ENCODE measurements at places on chromosomes 2 and 18.
A peak's percentile ranks its signal among the peaks of the same experiment; 100 is the strongest.

- DNase-seq: no peak
Observed at GRCh38 chr18:3368193-3368592, 81.8 kb upstream of the TGIF1 start.

DNA sequence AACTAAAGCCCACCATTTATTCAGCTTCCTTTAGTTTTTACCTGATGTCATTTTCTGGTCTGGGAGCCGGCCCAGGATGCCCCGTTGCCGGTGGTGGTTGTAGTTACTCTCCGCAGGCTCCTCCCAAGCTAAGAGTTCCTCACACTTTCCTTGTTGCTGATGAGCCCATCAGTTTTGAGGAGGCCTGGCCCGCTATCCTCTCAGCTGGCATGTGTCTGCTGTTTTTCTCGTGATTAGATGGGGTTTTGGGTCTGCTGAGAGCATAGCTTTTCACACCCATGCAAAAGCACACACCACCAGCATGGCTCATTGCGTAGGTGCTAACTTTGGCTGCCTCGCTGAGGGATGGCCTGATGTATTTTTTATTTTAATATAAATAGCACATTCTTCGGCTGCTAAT, 72.1 kb downstream of the PSMG2 start:
- no peak for DNase-seq

- peak; percentile 36 for DNase-seq
Observed at GRCh38 chr18:12254820-12255511, 805 bp downstream of the CIDEA start.

- no peak for DNase-seq
Observed at GRCh38 chr2:98015671-98016070, 19.9 kb upstream of the TMEM131 start.

DNA sequence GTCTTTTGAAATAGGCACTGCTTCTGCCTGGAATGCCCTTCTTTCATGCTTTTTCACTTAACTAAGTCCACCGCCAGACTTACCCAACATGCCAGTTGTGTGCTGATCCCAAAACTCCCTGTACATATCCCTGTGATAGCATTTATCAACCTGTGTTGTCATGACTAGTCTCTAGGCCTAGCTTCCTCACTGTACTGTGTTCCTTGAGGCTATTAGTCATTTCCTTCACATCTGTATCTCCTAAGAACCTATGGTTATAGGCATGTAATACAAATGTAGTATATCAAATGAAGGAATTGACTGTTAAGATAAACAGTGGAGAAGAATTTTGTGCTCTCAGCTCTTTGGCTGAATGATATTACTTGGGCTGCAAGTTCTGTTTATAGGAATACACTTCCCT, 184.3 kb downstream of the CYRIA start:
- no peak for DNase-seq

DNA sequence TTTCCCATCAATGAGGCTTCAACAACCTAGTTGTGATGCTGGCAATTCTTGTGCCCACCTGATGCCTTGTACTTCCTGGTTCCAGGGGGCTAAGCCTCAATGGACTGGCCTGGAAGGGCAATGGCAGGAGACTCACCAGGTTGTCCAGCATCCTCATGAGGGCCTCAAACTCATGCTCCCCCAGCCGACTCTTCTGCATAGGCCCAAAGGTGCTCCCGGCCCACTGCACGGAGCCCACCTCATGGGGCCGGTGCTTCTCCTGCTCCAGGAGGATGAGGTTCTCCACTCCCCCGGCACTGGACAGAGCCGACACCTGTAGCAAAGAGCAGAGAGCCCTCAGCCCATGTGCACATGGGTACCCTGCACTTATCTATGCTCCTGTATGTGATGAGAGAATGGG, 84.5 kb downstream of the ADD2 start:
- no peak for DNase-seq

DNA sequence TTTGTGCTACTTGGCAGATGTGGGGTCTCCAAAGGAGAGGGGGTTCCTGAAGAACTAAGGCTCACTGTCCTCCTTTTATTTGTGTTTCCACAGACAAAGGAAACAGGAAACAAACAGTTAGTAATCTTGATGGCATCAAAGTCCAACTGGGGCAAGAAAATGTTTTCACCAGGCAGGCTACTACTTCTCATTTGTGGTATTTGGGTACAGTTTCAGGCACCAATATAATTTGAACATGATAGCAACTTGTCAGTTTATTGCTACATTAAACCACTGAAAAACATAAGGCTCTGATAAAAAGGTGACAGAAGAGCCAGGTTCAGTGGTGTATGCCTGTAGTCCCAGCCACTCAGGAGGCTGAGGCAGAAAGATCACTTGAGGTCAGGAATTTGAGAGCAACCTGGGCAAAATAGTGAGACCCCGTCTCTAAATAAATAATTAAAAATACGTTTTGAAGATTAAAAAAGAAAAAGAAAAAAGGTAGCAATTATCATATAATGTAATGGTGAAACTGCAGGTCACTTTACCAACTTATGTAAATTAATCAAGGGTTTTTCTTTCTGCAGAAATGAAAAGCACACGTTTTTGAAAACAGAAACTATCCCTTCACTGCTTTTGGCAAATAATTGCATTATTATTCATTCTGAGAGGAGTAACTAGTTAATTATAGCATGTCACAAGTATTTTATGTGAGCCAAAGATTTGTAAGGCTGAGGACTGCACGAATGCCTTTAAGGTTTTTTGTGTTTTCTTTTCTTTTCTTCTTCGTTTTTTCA, 157.5 kb upstream of the CAVIN2 start:
- no peak for DNase-seq

DNA sequence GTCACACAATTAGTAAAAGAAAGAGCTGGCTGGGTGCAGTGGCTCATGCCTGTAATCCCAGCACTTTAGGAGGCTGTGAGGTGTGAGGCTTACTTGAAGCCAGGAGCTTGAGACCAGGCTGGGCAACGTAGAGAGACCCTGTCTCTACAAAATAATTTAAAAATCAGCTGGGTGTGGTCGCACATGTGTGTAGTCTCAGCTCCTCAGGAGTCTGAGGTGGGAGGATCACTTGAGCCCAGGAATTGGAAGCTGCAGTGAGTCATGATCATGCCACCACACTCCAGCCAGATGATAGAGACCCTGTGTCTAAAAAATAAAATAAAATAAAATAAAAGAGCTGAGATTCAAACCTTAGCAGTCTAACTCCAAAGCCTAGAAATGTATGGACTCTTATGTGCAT, 39.0 kb upstream of the NEDD4L start:
- no peak for DNase-seq

DNA sequence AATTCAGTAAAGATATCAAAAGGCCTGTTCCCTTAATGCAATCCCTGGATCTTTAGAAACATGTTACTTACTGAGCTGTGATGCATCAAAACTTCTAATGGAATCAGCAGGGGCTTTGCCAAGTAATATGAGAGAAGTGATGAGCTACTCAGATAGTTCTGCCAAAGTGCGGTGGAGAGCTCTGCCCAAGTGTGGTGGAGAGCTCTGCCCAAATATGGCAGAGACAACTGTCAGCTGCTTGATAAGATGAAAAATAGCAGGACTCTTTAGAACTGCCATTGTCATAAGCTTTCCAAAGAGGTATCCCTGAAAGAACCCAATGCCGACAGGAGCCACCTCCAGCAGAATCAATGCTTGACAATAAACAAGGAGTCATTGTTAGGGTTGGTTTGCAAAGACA, 167.9 kb upstream of the SLC39A10 start:
- no peak for DNase-seq

- DNase-seq: no peak
Observed at GRCh38 chr2:70659551-70659950, 105.9 kb upstream of the TGFA start.

DNA sequence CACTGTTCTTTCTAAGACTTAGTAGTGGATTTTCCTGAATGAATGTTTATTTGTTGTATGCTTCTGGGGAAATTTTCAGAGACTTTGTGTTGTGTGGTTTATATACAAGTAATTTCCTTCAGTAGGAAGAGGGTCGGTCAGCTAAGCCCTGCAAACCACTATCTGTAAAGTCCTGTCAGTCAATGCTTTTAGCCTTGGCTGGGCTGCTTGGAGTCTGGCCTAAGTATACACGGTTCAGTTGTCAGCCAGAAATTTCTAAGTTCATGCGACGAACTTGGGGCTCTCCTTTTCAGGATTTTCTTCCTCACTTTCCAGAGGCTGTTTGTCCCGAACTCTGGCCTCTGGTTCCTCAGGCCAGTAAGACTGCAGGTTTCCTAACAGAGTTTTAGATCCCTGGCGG, 21.3 kb downstream of the C2orf49 start:
- DNase-seq: no peak

DNA sequence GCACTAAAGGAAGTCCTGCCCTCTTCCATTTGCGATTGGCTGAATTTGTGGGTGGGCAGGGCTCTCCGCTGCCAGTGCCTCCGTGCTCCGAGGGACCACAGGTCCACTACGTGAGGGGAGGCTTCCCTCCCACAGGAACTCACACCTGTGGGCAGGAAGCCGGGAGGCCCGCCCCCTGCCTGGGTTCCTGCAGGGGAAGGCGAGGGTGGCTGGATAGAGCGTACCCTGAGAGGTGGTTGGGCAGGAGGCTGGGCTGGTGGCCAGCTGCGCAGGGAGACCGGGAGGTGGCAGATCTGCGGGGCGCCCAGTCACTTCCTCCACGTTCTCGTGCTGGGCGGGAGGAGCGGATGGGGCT, 47.0 kb upstream of the PTH2R start:
- DNase-seq: peak; percentile 27

DNA sequence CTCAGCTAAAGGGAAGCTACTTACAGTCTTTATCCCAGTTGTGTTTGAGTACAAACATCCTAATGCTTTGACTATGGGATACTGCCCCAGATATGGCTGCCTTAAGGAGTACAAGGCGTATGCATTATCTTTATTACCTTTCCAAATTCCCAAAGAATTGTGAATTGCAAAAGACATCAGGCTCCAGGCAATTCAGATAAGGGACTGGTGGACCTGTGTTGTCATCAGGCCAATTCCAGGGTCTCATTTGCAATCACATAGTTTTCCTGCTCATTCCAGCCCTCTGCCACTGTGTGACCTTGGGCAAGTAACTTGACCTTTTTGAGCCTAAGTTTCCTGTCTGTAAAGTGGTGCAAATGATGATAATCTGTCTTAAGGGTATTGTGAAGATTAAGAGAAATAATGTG, 137.5 kb downstream of the FMNL2 start:
- no peak for DNase-seq

- DNase-seq: no peak
Observed at GRCh38 chr2:191165176-191165643, 14.4 kb upstream of the STAT4 start.

DNA sequence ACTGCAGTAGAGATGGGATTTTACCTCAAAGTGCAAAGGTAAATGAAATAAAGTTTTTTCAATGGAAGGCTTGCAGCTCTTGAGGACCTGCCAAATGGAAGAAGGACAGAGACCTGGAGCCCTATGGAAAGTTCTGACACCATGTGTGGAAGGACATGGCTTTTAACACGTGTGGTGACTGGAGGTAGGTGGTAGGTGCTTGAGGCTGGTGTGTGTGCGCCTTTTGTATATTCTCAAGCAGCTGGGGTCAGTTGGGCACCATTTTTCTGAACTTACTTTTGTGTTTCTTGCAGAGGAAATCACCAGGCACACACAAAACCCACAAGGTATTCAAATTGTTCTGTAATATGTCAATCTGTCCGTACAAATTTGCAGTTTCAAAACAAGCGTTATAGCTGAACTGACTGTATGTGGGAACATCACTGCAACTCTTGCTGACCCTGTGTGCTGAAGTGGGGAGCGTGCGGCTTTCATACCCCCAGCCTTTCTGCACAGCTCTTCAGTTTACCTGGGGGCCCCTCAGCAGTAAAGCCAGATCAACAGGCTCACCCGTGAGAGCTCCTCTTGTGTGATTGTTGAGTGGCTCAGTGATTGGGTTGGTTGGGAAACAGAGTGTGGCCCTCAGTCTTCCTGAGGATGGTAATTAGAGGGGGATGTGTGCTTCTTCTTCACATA, 363 bp downstream of the GREB1 start:
- no peak for DNase-seq

GRCh38 chr18:3286159-3286558, 24.2 kb downstream of the MYL12B start:
- no peak for DNase-seq

DNA sequence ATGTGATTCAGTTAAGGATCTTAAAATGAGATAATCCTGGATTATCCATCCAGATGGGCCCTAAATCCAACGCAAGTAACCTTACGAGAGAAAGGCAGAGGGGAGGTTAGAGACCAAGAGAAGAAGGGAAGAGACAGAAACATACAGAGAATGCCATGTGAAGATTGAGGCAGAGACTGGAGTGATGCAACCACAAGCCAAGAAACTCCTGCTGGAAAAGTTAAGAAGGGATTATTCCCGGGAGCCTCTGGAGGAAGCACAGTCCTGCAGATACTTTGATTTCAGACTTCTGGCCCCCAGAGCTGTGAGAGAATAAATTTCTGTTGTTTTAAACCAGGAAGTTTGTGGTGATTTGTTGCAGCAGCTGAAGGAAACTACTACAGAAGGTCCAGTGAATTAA, 992.7 kb downstream of the BCL11A start:
- no peak for DNase-seq

- DNase-seq: no peak
Observed at GRCh38 chr2:37836270-37836669, 88.8 kb upstream of the RMDN2 start.

DNA sequence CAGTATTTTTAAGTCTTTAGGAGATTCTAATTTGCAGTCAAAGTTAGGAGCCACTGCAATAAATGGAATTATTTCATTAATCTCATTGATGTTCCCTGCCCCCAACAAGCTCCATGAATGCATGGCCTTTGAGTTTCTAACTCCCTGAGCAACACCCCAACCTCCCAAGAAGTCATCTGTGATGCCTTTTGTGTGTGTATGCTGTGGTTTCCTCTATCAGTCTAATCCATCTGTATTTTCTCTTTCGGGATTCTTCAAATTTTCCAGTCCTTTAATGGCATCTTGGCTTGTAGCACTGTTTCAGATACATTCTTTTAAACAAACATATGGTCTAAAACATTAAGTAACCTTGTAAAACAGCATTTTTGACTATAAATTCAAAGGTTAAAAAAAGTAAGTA, 16.8 kb downstream of the SERPINB10 start:
- no peak for DNase-seq

GRCh38 chr2:12597610-12598009, 119.1 kb upstream of the TRIB2 start:
- DNase-seq: no peak

DNA sequence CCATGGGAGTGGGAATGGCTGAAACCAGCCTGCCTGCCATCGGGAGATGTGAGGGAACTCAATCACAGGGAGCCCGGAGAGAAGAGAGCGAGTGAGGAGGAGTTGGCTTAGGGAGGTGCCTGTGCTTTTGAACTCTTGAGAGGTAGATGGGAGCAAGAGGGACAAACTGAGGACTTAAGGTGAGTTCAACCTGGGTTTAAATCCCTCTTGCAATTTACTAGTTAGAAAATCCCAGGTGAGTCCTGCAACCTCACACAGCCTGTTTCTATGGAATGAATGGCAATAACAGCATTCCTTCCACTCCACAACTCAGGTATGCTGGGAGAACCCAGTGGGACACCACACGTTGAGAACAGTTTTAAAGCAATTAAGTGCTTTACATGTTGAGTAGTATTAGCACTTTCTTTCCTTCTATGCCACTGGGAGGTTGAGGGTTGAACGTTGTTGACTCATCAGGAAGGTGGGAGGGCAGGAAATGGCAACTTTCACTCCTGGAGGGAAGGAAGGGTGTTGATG, 57.3 kb downstream of the VIT start:
- peak; percentile 21 for DNase-seq

Measured in WTC11 (cell line).